ENCODE measurements at places on chromosomes 2 and 18.

- no peak for DNase-seq
Measured at GRCh38 chr18:23231340-23232021, 96.2 kb downstream of the CABLES1 start.

DNA sequence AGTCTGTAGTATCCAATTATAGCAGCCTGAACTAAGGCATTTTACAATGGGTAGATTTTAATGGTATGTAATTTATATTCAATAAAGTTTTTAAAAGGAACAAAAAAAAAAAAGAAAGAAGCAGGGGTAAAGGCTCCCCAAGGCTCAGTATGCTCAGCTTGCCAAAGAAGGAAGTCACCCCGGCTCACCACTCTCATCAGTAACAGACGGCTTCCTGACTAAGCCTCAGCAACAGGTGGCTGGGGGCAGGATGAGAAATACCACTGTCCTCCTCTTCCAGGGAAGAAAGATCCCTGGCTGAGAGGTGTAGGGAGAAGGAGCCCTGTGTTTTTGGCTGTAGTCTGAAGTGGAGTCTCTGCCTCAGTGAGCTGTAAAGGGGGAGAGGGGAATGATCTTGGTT is 121.2 kb downstream of the ARHGEF4 start:
- DNase-seq, result no peak

GRCh38 chr18:61998957-61999356 is 106.2 kb upstream of the RNF152 start:
- no peak for DNase-seq

DNA sequence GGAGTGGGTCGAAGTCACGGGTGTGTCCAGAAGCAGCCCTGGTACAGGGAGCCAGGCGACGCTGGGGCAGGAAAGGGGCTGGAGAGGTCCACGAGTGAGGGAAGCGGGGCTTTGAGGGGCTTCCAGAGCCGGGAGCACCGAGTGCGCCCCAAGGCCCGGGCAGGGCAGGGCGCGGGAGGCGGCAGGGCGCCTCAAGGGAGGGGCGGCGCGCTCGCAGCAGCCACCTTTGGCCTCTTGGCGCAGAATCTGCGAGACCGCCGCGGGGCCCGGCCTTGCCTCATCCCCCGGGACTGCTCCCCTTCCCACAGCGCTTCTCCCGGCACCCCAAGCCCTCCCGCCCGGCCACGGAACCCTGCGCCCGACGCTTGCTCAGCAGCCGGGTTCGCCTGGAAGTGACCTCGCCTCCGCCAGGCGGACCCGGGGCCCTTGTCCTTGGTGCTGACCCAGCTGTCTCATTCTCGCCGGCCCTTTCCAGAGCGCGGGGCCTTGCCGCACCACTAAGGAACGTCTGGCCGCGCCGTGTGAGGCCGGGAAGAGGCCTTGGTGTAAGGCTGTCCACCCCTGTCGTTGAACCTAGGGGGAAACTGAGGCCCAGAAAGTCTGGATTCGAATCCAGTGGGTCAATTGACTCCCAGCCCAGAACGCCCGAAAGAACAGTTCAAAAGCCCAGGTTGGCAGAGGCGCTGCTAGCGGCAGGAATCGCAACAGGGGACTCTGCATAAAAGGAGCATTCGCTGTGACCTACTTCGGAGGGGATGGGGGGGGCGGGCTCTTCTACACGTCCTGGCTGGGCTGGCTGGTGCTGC is 584 bp upstream of the DNER start:
- peak; percentile 74 for DNase-seq

- no peak for DNase-seq
Measured at GRCh38 chr2:235613649-235614048, 119.8 kb downstream of the AGAP1 start.

DNA sequence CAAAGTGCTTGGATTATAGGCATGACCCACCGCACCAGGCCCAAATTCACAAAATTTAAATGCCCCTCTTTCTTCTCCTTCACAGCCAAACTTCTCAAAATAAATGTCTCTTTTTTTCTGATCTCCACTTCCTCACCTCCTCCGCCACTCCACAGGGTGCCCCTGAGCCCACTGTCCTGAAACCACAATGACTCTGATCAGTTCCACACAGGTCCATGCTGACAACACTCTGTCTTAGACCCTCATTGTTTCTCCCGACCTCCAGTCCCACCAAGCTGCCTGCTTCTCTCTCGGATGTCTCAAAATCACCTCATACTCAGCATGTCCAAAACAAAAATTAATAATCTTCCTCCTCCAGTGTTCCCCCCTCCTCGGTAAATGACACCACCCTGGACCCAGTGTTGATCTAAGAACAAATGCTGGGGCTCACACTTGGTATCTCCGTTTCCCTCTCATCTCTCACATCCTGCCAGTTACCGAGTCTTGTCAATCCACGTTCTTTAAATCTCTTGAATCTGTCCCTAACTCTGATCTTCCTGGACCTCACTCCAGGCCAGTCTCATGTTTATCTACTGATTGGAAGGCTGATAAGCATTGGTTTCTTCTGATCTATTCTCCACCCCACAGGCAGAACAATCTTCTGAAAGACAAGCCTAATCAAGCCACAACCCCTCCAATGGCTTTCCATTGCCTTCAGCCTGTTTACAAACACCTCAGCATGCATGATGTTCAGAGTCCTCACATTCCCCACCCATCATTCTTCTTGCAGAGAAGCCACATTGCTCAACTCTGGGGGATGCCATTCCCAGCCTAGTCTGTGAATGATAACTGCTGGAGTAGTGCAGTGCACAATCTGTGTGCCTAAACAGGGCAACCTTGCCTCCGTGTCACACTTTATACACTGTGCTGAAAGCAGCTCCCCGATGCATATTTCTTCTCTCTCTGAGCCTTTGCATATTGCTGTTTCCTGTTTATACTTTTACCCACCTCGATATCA is 12.4 kb upstream of the ANKRD44 start:
- no peak for DNase-seq

GRCh38 chr2:226184940-226185615 is 614.5 kb downstream of the IRS1 start:
- peak; percentile 57 for DNase-seq

DNA sequence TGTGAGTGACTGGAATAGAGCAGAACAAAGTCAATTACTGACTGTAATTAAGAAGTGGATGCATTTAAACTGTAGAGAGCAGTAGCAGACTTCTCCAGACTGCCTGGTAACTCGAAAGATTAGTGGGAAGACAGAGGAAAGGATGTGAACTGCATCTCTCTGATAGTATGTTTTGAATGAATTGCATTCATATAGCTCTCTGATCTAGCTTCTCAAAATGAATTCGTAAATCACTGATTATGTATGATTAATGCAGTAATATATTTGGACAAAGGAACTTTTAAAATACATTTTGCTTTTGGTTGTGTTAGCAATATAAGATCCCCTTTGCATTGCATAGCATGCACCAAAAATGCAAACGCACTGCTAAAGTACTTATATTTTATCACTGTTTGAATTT is 304.0 kb downstream of the ARHGAP15 start:
- peak; percentile 12 for DNase-seq

DNA sequence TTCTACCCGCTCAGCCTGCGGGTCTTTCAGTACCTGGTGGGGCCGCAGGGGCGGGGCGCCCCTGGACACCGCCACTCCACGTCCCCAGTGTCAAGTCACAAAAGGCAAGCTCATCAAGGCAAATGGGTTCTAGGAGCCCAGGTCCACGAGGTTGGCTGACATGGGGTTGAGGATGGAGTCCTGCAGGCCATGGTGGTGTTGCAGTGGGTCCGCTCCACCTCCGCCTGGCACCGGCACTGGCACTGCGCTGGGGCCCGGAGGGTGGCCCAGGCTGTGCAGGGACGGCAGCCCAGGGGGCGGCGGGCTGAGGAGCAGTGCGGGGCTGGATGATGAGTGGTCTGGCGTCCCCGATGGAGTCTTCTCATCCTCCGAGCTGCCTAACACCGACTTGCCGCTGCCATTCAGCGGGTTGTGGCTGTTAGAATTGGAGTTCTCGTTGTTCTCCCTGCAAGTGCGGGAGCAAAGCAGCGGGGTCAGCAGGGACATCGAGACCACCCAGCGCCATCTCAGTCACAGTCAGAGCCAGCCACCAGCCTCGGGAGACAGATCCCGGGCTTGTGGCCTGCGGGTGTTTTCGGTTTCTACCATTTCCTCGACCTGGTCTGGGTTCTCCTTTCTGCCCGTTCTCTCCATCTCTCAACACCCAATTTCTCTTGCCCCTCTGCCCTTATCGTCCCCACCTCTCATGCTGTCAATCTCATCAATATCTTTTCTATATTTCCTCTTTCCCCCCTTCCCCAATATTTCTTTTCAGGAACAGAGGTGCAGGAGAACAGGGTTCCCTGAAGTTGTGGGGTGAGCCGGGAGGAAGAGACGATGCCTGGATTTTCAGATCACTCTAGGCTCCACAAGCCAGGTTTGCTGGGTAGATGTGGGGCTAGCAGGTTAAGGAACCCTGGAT is 3.0 kb downstream of the SIX2 start:
- no peak for DNase-seq

DNA sequence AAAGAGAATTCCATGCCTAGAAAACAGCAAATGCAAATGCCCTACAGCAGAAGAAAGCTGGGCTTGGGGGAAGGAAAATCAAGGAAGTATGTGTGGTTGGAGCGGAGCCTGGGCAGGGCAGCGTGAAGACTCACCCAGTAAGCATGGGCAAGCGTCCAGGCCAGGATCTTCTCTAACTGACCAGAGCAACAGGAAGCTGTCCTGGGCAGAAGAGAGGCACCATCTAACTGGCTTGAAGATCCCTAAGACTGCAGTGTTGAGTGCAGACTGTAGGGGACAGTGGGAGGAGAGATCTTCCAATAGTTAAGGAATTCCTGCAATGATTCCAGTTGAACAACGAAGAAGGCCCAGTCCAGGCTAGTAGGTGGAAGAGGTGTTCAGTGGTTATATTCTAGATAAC is 57.9 kb downstream of the NXPH2 start:
- no peak for DNase-seq

- peak; percentile 21 for DNase-seq
Measured at GRCh38 chr2:146874260-146874658, 970.6 kb upstream of the ACVR2A start.

GRCh38 chr2:43139996-43140621 is 86.3 kb downstream of the ZFP36L2 start:
- DNase-seq, result no peak

- no peak for DNase-seq
Measured at GRCh38 chr2:84450288-84451227, 8.5 kb downstream of the SUCLG1 start.

DNA sequence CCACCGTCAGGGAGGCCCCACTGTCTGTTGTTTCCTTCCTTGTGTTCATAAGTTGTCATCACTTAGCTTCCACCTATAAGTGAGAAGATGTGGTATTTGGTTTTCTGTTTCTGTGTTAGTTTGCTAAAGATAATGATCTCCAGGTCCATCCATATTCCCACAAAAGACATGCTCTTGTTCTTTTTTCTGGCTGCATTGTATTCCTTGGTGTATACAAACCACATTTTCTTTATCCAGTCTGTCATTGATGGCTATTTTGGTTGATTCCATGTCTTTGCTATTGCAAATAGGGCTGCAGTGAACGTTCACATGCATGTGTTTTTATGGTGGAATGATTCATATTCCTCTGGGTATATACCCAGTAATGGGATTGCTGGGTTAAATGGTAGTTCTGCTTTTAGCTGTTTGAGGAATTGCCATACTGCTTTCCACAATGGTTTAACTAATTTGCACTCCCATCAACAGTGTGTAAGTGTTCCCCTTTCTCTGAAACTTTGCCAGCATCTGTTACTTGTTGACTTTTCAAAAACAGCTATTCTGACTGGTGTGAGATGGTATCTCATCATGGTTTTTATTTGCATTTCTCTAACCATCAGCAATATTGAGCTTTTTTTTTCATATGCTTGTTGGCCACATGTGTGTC is 156.6 kb upstream of the NOSTRIN start:
- DNase-seq, result no peak
